Activated B cell treated with CpG ODN at 0.5 μM for 24 hours (primary cell): ENCODE measurements at places on chromosomes 11 and 22. TPM values are rescaled to one million over a fixed set of nuclear protein-coding genes. Genes with fewer than 3 reads are reported as not detected.

CHRM1 gene
- not detected in 2 replicates for total RNA-seq

DNA sequence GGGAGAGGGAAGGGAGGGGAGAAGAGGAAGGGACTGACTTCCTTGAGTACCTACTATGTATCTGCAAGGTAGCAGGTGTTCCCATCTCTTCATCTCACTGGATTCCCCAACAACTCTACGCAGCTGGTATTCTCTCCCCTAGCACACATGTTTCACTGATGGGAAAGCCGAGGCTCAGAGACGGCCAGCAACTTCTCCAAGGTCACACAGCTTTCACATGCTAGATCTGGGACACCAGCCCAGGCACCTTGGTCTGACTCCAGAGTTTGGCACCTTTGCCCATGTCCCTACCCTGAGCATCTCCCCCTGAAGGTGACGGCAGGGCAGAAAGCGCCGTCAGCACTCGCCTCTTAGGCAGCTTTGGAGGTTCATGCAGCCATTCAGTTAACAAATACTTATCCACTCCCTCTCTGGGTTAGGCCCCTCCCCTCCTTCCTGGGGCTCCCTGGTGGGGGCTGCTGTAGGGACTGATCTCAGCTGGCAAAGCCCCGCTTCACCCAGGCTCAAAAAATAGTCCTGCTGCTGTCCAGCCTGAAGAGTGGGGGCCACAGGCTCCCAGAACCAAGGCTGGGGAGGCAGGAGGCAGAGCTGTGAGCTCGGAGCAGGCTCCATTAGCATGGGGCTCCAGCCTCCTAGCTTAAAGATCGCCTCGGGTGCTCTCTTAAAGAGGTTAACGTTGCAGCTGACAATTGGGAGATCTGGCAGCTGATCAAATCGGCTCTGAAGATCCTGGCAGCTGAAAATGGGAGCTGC is 79.4 kb downstream of the IGLL1 start:
- DNase-seq: no peak
- peaks cover 16% of the 10 kb centered on the region for H3K4me1 ChIP-seq
- H3K27ac ChIP-seq: no peak overlapping the region
- H3K36me3 ChIP-seq: no peaks in the 10 kb centered on the region
- H3K27me3 ChIP-seq: peaks cover 10% of the 10 kb centered on the region

- DNase-seq: no peak
- H3K4me3 ChIP-seq: no peak overlapping the region
- no peaks in the 10 kb centered on the region for H3K4me1 ChIP-seq
- H3K36me3 ChIP-seq: peaks cover 49% of the 10 kb centered on the region
Observed at GRCh38 chr11:47161890-47162289, 14.8 kb downstream of the ARFGAP2 start.

DNA sequence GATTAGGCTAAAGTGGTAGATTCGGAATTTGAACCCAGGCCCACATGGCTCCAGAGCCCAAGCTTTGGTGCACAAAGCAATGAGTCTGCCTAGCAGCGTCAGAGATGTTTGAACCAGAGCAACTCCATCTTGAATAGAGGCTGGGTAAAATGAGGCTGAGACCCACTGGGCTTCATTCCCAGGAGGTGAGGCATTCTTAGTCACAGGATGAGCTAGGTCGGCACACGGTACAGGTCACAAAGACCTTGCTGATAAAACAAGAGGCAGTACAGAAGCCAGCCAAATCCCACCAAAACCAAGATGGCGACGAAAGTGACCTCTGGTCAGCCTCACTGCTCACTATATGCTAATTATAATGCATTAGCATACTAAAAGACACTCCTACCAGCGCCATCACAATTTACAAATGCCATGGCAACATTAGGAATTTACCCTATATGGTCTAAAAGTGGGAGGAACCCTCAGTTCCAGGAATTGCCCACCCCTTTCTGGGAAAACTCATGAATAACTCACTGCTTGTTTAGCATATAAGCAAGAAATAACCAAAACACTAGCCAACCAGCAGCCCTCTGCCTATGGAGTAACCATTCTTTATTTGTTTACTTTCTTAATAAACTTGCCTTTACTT is 40.3 kb upstream of the DAGLA start:
- no peaks in the 10 kb centered on the region for H3K36me3 ChIP-seq
- H3K27me3 ChIP-seq: peaks cover 2% of the 10 kb centered on the region
- no peak for DNase-seq
- no peak overlapping the region for H3K4me3 ChIP-seq
- no peaks in the 10 kb centered on the region for H3K4me1 ChIP-seq

GRCh38 chr22:50218153-50218995 is 17.6 kb downstream of the SELENOO start:
- H3K27ac ChIP-seq: no peak overlapping the region
- peaks cover 75% of the 10 kb centered on the region for H3K36me3 ChIP-seq
- no peaks in the 10 kb centered on the region for H3K27me3 ChIP-seq
- H3K4me3 ChIP-seq: no peak overlapping the region
- DNase-seq: no peak

DNA sequence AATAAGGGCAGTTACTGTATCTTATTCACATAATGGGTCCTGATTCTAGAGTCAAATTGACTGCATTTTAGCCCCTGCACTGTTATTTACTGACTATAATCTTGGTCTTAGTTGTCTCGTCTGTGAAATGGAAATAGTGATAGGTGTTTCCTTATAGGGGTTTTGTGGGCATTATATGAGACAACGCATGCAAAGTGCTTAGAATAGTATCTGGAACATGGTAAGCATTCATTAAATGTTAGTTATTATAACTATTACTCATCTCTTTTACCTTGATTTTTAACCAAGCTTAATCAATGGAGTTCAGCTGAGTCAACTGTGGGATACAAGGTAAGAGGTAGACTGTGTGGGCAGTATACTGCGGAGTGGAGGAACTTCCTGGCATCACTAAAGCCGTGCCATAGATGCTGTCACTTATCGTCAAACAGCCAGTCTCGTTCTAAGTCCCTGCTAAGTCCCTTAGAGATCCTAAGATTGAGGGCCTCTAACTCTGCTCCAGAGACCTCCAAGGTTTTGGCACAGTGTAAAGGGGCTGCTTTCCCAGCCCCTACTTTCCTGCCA is 2.6 kb upstream of the ZC3H12C start:
- peaks cover 35% of the 10 kb centered on the region for H3K27me3 ChIP-seq
- no peaks in the 10 kb centered on the region for H3K36me3 ChIP-seq
- no peak overlapping the region for H3K4me3 ChIP-seq
- peaks cover 12% of the 10 kb centered on the region for H3K4me1 ChIP-seq
- H3K27ac ChIP-seq: no peak overlapping the region

GRCh38 chr11:108887436-108888238 is 222.8 kb downstream of the DDX10 start:
- H3K4me3 ChIP-seq: no peak overlapping the region
- H3K27ac ChIP-seq: no peak overlapping the region
- no peaks in the 10 kb centered on the region for H3K36me3 ChIP-seq
- no peak for DNase-seq

SEZ6L gene
- total RNA-seq: not detected in 2 replicates

GRCh38 chr22:47196166-47196849 is 433.9 kb downstream of the TBC1D22A start:
- H3K27me3 ChIP-seq: no peaks in the 10 kb centered on the region
- DNase-seq: no peak
- no peaks in the 10 kb centered on the region for H3K4me1 ChIP-seq
- no peak overlapping the region for H3K4me3 ChIP-seq
- no peak overlapping the region for H3K27ac ChIP-seq

GRCh38 chr22:45102896-45103420 is 60.8 kb upstream of the NUP50 start:
- no peaks in the 10 kb centered on the region for H3K36me3 ChIP-seq
- H3K27ac ChIP-seq: no peak overlapping the region
- peaks cover 3% of the 10 kb centered on the region for H3K4me1 ChIP-seq

GRCh38 chr22:43288807-43289420 is 54.3 kb downstream of the SCUBE1 start:
- DNase-seq: no peak
- no peak overlapping the region for H3K27ac ChIP-seq
- H3K4me3 ChIP-seq: no peak overlapping the region

DNA sequence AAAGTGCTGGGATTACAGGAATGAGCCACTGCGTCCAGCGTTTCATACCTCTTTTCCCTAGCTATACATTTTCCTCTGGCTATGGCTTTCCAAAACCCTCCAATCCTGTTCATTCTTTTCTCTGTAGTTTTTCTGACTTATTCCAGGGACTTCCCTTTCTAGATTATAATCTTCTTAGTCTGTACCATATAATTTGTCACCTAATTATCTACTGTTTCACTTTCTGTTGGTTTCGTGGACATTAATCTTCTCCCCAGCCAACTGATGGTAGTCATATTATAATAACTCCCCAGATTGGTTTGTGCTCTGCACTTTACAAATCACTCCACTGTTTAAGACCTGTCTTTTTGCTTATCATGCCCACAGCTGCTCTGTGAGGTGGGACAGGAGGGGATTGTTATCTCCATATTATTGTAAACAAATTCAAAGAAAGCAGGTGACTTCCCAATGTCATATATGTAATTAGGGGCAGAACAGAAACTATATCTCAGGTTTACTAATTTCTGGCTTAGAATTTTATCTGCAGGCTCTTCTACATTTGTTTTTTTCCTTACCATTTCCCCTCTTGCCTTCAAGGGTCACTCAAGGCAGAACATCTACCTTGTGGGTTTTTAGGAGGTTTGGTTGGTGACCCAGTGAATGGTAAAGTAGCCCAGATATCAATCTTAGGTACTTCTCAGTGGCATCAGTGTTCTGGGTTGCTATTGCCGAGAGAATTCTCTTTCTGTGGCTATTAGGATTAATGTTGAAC is 23.9 kb downstream of the STIM1 start:
- H3K27me3 ChIP-seq: no peaks in the 10 kb centered on the region
- peak overlapping the region; percentile 25 for H3K4me3 ChIP-seq
- no peaks in the 10 kb centered on the region for H3K36me3 ChIP-seq
- H3K4me1 ChIP-seq: peaks cover 88% of the 10 kb centered on the region

CRYBB3 gene
- total RNA-seq: not detected in 2 replicates

VSTM5 gene
- total RNA-seq: not detected in 2 replicates

MADD gene
- 60.9 and 86.9 TPM in 2 replicates for total RNA-seq

GRCh38 chr22:38943201-38943600 is 14.2 kb upstream of the APOBEC3A start:
- peak overlapping the region; percentile 65 for H3K4me3 ChIP-seq
- no peaks in the 10 kb centered on the region for H3K36me3 ChIP-seq
- H3K4me1 ChIP-seq: peaks cover 56% of the 10 kb centered on the region

DNA sequence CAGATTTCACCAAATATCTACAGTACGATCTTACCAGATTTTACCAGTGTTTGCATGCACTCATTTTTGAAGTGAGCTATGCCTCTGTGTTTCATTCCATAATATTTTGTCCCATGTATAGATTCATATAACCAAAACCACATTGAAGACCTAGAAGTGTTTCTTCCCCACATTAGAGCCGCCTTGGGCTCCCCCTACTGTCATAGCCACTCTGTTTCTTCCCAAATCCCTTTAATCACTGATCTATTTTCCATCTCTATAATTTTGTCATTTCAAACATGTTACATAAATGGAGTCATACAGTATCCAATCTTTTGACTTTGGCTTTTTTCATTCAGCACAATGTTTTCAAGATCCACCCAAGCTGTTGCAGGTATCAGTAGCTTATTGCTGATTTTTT is 12.7 kb downstream of the MRGPRX3 start:
- no peak overlapping the region for H3K4me3 ChIP-seq
- H3K4me1 ChIP-seq: peaks cover 3% of the 10 kb centered on the region
- H3K27ac ChIP-seq: no peak overlapping the region
- H3K36me3 ChIP-seq: no peaks in the 10 kb centered on the region

DNA sequence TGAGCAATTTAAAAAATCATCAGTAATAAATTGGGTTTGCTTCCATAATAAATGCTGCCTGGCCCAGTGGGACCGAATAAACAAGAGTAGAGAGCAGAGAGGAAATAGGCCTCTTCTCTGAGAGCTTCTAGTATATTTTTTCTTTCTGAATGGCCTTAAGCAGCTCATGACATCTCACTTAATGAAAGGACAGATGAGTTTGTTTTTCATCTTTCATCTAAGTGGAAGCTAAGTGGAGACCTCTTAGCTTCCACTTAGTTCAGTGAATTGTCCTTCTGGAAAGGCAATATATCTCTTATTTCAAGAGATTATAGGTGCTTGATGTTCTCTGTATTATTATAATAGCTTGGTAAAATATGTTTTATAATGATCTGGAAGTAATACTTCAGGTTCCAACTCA is 245.9 kb upstream of the ANO3 start:
- H3K36me3 ChIP-seq: peaks cover 4% of the 10 kb centered on the region
- H3K4me3 ChIP-seq: no peak overlapping the region
- H3K4me1 ChIP-seq: peaks cover 48% of the 10 kb centered on the region
- no peak for DNase-seq

OR52N4 gene
- total RNA-seq: 1.1 and 2.2 TPM in 2 replicates

GRCh38 chr11:33682019-33682418 is 18.6 kb downstream of the C11orf91 start:
- H3K27me3 ChIP-seq: peaks cover 43% of the 10 kb centered on the region
- no peak overlapping the region for H3K27ac ChIP-seq
- DNase-seq: no peak
- H3K36me3 ChIP-seq: no peaks in the 10 kb centered on the region
- H3K4me3 ChIP-seq: no peak overlapping the region

CCDC85B gene
- total RNA-seq: 21.6 and 23.4 TPM in 2 replicates

AGBL2 gene
- 7.0 and 8.2 TPM in 2 replicates for total RNA-seq

DNA sequence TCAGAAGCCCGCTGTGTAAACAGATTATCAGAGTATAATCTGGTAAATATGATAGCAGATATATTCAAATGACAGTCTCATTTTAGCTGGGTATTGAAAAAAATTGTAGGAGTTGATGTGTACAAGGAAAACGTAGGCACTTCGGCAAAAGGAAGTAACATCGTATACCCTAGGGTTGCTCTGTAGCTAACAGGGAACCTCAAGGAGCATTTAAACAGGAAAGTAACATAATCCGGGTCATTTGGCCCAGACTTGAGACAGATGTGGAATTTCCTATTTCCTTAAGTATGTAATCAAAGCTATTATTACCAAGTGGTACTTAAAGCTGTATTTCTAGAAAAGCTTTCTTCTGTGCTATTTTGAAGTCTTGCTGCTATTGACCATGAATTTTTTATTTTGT is 215.6 kb downstream of the DDX10 start:
- no peaks in the 10 kb centered on the region for H3K27me3 ChIP-seq
- no peak overlapping the region for H3K27ac ChIP-seq
- DNase-seq: no peak
- no peak overlapping the region for H3K4me3 ChIP-seq

GRCh38 chr11:131441051-131441810 is 70.8 kb downstream of the NTM start:
- no peak for DNase-seq
- no peaks in the 10 kb centered on the region for H3K36me3 ChIP-seq
- H3K4me1 ChIP-seq: no peaks in the 10 kb centered on the region
- no peaks in the 10 kb centered on the region for H3K27me3 ChIP-seq
- H3K4me3 ChIP-seq: no peak overlapping the region

- no peak for DNase-seq
- no peaks in the 10 kb centered on the region for H3K27me3 ChIP-seq
- peaks cover 53% of the 10 kb centered on the region for H3K36me3 ChIP-seq
- H3K4me1 ChIP-seq: peaks cover 67% of the 10 kb centered on the region
Observed at GRCh38 chr22:21590809-21591641, 23.5 kb downstream of the UBE2L3 start.

GRCh38 chr11:7787239-7787638 is 9.5 kb downstream of the OR5P2 start:
- no peak overlapping the region for H3K4me3 ChIP-seq
- no peaks in the 10 kb centered on the region for H3K27me3 ChIP-seq
- no peak for DNase-seq

- no peak within 1 kb of the TSS for H3K27ac ChIP-seq
- peaks cover 22% of the 10 kb centered on the region for H3K27me3 ChIP-seq
- DNase-seq: no peak
Observed at GRCh38 chr11:124897674-124898262, at the start of gene ROBO4. Gene ROBO4 (minus strand): TSS chr11:124897865. CDS start chr11:124897795, 70 bp downstream.

GRCh38 chr11:25293166-25293565 is 796.3 kb downstream of the LUZP2 start:
- no peak overlapping the region for H3K27ac ChIP-seq
- no peaks in the 10 kb centered on the region for H3K4me1 ChIP-seq
- H3K4me3 ChIP-seq: no peak overlapping the region
- no peaks in the 10 kb centered on the region for H3K36me3 ChIP-seq
